ENCODE measurements at places on chromosomes 13 and 19.

DNA sequence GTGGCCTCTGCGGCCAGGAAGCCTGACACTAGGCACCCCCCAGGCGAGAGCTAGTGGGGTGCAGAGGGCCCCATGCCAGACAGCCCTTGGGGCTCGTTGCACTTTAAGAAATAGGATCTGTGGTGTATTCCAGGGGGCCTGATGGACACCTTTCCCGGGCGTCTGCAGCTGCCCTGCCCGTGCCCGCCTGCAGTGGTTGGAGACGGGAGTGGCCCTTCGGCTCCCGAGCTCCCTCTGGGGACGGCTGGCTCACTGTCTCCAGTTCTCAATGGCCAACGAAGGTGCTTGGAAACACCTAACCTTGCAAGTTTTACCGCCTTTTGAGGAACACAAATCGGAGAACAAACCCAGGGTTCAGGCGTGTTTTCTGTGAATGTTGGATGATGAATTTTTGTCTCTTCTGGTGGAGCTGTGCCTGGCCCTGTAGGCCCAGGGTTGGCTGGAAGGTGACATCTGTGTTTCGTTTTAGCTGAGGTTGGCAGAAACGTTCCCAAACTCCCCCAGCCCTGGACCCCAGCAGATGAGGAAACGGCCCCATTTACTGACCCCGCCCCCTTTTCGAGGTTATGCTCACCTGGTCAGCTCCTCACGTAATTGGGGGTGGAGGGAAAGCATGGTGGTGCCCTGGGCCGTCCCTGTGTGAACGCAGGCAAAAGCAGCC lies 17.4 kb upstream of the NPAS1 start:
- DNase-seq: no peak

DNA sequence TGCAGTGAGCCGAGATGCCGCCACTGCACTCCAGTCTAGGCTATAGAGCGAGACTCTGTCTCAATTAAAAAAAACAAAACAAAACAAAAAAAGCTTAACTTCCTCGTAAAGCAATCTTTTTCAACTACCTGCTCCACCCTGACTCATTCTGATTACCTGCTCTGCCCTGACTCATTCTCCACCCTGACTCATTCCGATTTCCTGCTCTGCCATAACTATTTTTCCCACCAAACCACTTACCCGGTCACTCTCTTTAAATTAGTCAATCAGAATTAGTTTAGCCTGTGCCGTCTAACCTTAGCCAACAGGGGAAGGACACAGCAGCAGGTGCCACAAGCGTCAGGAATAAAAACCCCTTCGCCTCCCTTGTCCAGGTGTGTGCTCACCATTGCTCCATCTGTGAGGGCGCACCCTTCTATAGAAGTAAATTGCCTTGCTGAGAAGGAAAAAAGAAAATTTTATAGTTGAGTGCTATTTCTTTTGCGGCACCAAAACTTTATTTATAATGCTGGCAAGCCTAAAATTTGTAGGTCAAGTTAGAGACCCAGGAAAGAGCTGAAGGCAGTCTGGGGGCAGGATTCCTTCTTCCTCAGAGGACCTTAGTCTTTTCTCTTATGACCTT lies 1.7 kb upstream of the IFT88 start:
- DNase-seq: no peak

- DNase-seq: peak; percentile 75
Measured at GRCh38 chr19:10836479-10837330, 693 bp upstream of the TMED1 start.

GRCh38 chr13:50585674-50586413 lies 257.6 kb downstream of the DLEU7 start:
- DNase-seq: no peak

DNA sequence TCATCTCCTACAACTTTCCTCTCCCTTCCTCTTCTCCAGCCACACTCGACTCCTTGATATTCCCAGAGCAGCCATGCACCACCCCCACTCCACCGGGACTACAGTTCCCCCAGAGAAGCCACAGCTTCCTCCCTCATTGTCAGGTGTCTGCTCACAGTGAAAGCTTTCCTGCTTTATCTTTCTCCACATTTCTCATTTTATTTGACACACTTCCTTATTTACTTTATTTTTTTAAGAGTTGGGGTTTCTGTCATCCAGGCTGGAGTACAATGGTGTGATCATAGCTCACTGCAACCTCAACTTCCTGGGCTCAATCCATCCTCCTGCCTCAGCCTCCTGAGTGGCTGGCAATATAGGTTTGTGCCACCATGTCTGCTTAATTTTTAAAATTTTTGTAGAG lies 464.6 kb downstream of the MYO16 start:
- DNase-seq: no peak

GRCh38 chr13:53092931-53093330 lies 64.3 kb downstream of the OLFM4 start:
- DNase-seq: no peak

Data from lower leg skin (tissue), 4 donors.